ENCODE measurements at places on chromosomes 16 and 17.

DNA sequence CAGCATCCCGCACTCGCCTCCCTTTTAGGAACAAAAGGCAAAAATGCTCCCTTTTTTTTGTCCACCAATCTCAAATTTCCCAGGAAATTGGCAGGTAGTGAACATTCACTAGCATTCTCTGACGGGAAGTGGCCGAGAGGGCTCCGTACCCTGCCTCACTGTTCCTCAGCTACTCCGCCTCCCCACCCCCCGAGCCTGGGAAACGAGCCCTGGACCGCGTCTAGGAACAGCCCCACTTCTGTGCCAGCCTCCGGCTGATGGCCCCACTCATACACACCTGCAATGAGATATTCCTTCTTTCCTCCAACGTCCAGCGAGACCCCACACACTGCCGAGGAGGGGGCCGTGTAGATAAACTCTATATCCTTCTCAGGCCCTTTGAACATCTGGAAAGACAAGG lies 30.0 kb upstream of the USP36 start:
- no peak for DNase-seq

GRCh38 chr16:3431779-3432219 lies 11.5 kb downstream of the ZNF597 start:
- peak; percentile 80 for DNase-seq

DNA sequence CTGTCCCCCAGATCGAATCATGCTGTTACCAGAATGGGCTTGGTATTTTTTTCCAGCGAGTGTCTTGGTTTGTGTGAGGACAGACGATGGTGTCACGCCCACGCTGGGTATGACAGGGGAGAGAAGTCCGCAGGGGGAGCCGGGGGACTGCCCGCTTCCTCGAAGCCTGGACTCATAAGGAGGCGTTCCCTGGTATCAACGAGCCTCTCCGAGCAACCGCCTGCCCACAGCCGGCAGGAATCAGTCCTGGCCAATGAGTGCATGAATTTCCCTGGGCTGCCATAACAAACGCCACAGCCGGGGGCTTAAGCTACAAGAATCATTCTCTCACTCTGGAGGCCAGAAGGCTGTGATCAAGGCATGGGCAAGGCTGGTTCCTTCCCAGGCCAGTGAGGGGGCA lies 26.1 kb upstream of the JPH3 start:
- no peak for DNase-seq

- peak; percentile 80 for DNase-seq
Measured at GRCh38 chr17:8121681-8122421, 2.1 kb downstream of the HES7 start.

DNA sequence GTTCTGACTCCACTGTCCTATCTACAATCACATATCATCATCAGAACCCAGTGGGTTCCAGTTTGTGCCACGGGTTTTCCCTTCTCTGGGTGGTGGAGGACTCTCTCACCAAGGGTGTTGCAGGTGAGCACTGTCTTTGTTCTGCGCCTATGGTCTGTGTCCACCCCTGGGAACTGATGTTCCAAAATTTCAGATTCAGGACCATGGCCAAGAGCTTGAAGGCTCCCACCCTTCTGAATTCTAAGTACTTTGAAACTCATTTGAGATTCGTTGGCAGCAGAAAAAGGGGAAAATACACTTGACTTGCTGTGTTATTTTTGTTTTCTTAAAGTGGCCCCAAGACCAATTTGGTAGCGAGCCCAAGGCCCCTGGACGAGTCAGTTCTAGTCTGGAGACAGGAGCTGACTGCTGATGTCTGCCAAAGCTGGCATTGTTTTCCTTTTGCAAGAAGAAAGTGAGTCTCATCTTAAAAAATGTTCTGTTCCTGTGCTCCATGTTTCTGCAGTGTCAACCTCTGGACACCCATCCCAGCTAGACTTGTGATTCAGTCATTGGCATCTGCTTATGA lies 310.9 kb downstream of the HAPSTR1 start:
- no peak for DNase-seq

- peak; percentile 22 for DNase-seq
Measured at GRCh38 chr17:19379361-19380065, 1.2 kb downstream of the MAPK7 start.

- DNase-seq, result no peak
Measured at GRCh38 chr16:65698791-65699321, 577.0 kb upstream of the CDH11 start.

GRCh38 chr16:51509336-51509735 lies 358.3 kb upstream of the SALL1 start:
- DNase-seq, result no peak

- no peak for DNase-seq
Measured at GRCh38 chr16:85200471-85201278, 88.4 kb upstream of the CIBAR2 start.

DNA sequence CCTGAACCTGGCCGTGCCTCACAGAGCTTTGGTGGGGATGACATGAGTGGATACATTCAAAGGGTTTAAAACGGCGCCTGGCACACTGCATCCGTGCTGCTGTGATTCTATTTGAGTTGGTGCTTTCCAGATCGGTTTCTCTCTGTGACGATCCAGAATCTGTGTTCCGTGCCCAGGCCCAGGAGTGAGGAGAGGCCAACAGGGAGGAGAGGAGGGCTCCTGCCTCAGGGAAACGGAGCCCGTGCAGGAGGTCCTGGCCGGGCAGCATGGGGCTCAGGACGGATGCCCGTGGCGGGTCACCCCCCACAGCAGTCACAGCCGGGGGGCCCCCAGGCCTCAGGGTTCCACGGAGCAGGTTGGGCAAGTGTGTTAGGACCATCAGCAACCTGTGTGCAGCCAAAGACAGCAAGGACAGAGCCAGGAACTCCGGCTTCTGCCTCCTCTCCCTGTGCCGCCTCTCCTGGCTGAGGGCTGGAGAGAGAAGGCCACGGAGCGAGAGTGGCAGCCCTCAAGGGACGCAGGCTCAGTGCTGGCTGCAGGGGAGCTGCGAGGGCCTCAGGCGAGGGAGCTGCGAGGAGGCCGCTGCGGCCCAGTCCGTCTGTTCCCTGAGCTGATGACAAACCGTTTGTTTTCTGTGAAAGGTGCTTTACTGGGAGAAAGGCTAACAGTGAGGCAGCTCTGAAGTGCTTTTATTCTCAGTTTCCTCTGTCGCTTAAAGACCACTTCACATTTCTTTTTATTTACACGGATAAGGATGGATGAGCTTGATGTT lies 99.3 kb downstream of the METRNL start:
- peak; percentile 8 for DNase-seq

- DNase-seq, result no peak
Measured at GRCh38 chr16:10878328-10878643, 1.3 kb downstream of the CIITA start.
